CD8-positive, alpha-beta T cell (primary cell): ENCODE measurements at places on chromosomes 4 and X. TPM values are rescaled to one million over a fixed set of nuclear protein-coding genes. Genes with fewer than 3 reads are reported as not detected.

GRCh38 chrX:23756165-23756564 is 13.1 kb upstream of the ACOT9 start:
- DNase-seq = peak; percentile 60

DNA sequence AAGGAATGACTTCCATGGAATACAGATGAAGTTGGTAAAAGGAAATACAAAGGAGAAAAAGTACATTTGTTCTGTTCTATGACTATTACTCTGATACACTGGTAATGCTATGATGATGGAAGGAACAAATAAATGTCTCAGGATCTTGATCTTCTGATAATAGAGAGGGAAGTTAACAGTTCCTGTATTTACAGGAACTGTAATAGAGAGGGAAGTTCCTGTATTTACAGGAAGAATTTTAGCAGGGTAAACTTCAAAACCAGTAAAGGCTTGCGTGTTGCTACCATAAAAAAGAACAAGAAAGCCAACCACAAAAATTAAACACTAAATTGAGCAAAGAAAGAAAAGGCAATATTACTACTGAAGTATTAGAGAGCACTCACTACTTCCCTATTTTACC is 91.7 kb upstream of the HPGD start:
- DNase-seq = no peak

GRCh38 chr4:53608649-53609048 is 17.4 kb upstream of the LNX1 start:
- DNase-seq = no peak

- DNase-seq = no peak
Observed at GRCh38 chrX:17328837-17329236, 46.2 kb upstream of the NHS start.

DNA sequence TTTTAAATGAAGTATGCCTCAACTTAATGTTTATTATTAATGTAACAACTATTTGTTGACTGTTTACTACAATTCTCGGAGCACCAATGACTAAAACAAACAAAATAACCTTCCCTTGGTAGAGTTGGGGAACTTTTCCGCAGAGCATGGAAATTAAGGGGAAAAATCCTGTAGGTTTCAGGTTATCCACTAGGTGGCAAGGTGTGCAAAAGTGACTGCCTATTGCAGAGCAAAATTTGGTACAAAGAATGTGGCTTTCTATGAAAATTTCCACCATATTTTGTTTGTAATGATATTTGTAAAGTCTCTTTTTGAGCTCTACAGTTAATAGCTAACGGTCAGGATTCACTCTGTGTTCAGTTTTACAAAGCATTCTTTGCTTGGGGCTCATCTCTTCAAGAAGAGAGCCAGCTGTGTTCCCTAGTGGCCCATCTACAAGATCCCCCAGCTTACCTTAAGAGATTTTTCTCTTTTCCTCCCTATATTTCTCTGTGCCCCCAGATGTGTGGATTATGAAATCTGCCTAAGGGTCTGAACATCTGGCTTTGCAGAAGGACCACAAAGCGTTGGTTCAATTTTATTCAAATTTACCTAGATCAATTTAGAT is 61.1 kb downstream of the FBXO8 start:
- peak; percentile 30 for DNase-seq

DNA sequence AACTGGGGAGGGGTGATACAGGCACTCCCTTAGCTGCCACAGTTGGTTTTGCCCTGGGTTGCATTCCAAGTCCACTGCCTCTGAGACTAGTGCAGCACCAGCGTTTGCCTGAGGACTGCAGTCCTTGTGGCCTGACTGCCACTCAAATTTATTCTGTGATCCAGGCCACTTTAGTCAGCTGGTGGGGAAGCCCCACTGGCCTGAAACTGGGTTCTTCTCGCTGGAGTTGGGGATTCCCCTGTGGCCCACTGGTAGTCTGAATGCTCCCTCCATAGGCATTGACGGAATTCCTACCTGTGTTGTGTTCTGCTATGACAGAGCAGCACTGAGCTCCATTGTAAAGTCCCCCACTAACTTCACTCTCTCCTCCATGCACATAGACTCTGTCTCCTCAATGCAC is 63.8 kb downstream of the PTPN13 start:
- DNase-seq = no peak

- no peak for DNase-seq
Observed at GRCh38 chrX:41616935-41617334, 71.8 kb upstream of the GPR34 start.

DNA sequence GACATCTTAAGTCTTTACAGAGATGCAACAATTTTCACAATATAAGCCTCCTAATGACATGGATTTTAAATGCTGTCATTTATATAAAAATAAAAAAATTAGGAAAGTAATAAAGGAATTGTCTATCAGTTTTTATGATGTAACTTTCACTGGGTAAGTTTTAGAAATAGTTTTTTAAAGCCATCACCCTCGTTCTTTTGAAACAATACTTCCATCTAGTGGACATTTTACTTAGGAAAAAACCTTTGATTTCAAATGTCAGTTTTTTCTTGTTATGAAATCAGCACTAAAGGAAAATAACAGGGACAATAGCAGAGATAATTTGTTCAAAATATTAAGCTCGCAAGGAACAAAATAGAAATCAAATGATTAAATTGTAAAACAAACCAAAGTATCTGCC is 24.3 kb upstream of the NDNF start:
- DNase-seq = no peak

GRCh38 chr4:76012388-76012801 is 5.1 kb upstream of the CXCL9 start:
- DNase-seq = no peak

GRCh38 chr4:1219566-1219950 is 29.4 kb downstream of the CTBP1 start:
- no peak for DNase-seq

The CYSLTR1 gene
- 0.19 TPM for total RNA-seq

The NIPAL1 gene
- total RNA-seq = 0.64 TPM
